ENCODE measurements at places on chromosomes 6 and 20.
A peak's percentile ranks its signal among the peaks of the same experiment; 100 is the strongest.

- no peak for DNase-seq
Measured at GRCh38 chr6:105270511-105270910, 90.7 kb upstream of the POPDC3 start.

DNA sequence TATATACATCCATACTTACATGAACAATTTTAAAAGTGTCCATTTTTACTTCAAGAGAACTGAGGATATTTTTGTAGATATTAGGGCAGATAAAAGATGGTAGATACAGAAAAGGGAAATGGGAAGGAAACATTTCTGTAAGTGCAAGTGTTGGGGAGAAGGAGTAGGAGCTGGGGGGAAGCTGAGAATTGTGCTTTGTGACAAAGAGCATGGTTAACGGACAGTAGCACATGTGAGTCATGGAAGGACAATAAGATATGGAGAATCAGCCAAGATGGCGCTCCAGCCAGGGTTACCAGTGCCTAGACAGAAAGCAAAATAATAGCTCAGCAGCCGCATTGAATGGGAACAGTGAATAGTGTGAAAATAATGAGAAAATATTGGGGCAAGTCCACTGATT lies 12.7 kb upstream of the HLA-DRB1 start:
- DNase-seq: no peak

DNA sequence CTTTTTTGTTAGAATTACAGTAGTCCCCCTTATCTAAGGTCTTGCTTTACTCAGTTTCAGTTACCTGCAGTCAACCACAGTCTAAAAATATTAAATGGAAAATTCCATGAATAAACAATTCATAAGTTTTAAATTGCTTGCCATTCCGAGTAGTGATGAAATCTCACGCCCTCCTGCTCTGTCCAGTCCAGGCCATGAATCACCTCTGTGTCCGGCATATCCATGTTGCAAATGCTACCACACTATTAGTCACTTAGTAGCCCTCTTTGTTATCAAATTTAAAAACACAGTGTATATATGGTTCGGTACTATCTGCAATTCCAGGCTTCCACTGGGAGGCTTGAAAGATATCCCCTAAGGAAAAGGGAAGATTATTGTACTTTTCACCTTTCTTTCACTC lies 164.6 kb upstream of the FAM83B start:
- DNase-seq: no peak

GRCh38 chr6:31210741-31211532 lies 40.5 kb upstream of the POU5F1 start:
- no peak for DNase-seq

DNA sequence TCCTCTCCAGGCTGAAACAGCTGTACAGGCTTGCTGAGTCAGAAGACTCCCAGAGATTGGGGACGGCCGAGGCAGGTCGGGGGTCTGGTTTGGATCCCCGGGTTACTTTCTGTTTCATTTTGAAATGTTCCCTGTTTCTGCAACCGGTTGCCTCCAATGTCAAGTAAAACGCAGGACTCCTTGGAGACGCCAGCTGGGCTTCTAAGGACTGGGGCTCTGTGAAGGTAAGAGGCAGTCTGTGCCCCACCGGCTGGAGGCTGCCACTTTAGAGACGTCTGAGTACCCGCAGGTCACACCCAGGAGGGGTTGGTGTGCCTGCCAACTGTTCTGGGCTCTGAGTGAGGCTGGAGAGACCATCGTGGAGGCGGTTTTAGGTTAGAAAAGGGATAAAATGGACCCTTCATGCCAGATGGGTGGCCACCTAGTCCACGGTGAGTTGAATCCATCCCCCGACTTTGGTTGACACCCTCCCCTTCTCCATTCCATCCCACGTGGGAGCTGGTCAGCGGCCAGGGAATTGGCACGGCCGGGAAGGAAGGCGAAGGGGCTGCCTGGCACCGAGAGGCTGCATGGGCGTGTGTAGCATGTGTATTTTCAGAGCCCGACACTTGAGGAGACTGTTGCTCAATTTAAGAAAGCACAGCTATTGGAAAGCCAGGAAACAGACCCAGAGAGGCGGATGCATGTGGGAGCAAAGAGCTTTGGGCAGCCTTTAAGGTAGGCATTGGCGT lies 240.9 kb downstream of the PHACTR1 start:
- DNase-seq: no peak

DNA sequence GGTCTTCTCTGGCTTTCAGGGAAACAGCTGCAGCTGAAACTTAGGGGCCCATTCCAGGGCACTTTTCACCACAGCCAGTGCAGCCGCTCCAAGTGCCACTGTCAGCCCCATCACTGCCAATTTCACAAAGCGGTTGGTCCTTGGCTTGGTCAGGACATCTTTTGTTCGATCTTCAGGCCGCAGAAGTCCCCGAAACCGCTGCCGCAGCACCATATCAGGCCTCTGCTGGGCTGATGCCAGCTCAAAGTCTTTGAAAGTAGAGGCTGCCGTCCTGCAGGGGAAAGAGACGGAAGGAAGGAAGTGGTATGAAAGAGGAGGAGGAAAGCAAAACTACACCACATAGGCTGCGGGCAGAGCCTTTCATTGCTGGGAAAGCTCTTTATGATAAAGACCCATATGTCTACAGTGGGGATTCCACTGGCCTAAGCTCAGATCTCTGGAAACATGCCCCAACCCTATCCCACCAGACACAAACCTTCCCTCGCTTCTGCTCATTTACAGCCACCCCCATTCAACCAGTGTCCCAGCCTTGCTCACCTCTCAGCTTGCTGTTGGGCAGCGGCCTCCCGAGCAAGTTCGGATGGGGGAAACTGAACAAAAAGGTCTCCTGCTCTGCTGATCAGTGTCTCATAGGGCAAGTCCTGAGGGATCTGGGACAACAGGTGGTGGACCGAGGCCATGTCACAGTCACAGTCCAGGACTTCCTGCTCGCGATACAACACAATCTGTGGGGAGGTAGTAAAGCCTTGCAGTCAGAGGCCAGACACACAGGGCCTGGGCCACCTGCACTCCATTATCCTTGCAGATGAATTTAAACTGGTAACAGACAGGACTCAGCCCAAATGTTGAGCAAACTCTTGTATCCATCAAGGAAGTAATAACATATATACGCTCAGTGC lies 23.5 kb downstream of the TBC1D20 start:
- DNase-seq: peak; percentile 39

DNA sequence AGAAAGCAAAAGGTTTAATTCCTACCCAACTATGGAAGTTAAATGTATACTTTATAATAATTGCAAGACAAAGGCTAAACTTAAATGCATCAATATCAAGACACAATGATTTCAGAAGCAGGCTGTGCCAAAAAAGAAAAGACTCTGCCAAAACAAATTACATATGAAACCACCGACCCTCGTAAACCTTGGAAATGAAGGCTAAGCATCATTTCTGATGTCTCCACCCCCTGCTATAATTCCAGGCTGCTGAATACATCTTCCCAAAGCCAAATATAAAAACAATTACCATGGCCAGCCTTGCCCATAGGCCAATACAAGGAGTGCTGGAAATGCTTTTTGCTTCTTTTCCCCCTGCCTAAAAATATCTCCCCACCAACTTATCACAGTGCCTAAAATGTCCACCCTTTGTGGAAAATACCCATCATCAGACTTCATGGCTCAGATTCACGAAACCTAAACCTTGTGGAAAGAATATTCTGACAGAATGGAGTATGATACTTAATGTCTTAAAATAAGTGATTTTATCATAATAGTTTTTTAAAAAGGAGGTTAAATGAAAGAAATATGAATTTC lies 37.4 kb downstream of the RCAN2 start:
- no peak for DNase-seq

DNA sequence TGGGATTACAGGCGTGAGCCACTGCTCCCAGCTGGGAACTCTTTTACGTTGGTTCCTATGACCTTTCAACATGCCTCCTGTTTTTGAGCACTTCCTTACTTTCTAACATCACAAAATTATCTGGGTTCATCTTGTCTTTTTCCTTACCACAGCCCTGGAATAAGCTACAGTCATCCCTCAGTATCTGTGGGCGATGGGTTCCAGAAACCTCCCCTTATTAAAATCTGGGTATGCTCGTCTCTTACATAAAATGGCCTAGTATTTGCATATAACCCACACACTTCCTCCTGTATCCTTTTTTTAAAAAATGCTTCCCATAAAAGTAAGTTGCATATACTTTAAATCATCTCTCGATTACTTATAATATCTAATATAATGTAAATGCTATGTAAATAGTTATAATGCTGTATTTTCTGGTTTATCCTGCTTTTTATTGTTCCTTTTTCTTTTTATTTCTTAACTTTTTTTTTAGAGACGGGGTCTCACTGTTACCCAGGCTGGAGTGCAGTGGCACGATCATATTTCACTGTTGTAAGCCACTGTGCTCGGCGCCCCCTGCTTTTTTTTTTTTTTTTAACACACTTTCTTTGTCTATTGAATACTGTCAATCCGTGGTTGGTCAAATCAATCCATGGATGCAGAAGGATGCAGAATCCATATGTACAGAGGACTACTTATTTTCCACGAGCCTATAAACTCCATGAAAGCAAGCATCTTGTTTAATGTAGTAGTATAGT lies 9.2 kb downstream of the RPF2 start:
- DNase-seq: no peak

- no peak for DNase-seq
Measured at GRCh38 chr6:163648868-163649267, 234.3 kb downstream of the QKI start.

- DNase-seq: no peak
Measured at GRCh38 chr6:87806635-87807034, 104.6 kb upstream of the AKIRIN2 start.

GRCh38 chr20:13029687-13030375 lies 21.1 kb downstream of the SPTLC3 start:
- DNase-seq: no peak

All from effector CD4-positive, alpha-beta T cell (primary cell).